ENCODE measurements at places on chromosomes 16 and 17. TPM values are rescaled to one million over a fixed set of nuclear protein-coding genes. Genes with fewer than 3 reads are reported as not detected.

- peaks cover 20% of the 10 kb centered on the region for H3K4me1 ChIP-seq
- no peaks in the 10 kb centered on the region for H3K27me3 ChIP-seq
- DNase-seq, result peak; percentile 25
- peak overlapping the region; percentile 97 for H3K27ac ChIP-seq
These were observed 1.4 kb downstream of the SRSF2 start for GRCh38 chr17:76735586-76736348.

DNA sequence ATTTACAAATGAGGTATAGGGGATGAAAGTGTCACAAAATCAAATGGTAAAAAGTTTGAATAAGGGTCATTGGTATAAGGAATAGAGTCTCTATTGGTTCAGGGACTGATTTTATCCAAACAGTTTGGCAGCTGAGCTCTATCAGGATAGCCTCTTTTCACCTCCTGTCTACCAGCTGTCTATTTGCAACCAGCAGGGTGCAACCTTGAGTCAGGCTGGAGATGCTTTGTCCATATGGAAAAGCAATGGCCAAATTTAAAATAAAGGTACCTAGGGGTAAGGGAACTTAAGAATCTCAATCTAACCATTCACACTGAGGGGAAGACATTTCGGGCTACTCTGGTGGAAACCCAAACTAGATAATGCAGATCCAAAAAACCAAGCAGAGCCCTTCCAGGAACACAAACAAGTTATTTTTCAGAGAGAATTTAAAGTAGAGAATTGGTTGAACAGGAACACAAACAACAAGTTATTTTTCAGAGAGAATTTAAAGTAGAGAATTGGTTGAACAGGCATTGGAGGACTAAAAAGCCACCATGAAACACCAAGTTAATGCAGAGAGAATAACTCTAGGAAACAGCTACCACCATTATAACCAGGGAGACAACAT is 12.6 kb upstream of the CA10 start:
- no peaks in the 10 kb centered on the region for H3K36me3 ChIP-seq
- H3K4me3 ChIP-seq, result no peak overlapping the region
- H3K27me3 ChIP-seq, result peaks cover 54% of the 10 kb centered on the region
- H3K4me1 ChIP-seq, result no peaks in the 10 kb centered on the region
- H3K27ac ChIP-seq, result no peak overlapping the region

GRCh38 chr16:47358816-47359215 is 102.0 kb downstream of the ITFG1 start:
- H3K4me1 ChIP-seq, result peaks cover 11% of the 10 kb centered on the region
- peak; percentile 47 for DNase-seq
- no peak overlapping the region for H3K27ac ChIP-seq
- no peak overlapping the region for H3K4me3 ChIP-seq
- no peaks in the 10 kb centered on the region for H3K27me3 ChIP-seq

DNA sequence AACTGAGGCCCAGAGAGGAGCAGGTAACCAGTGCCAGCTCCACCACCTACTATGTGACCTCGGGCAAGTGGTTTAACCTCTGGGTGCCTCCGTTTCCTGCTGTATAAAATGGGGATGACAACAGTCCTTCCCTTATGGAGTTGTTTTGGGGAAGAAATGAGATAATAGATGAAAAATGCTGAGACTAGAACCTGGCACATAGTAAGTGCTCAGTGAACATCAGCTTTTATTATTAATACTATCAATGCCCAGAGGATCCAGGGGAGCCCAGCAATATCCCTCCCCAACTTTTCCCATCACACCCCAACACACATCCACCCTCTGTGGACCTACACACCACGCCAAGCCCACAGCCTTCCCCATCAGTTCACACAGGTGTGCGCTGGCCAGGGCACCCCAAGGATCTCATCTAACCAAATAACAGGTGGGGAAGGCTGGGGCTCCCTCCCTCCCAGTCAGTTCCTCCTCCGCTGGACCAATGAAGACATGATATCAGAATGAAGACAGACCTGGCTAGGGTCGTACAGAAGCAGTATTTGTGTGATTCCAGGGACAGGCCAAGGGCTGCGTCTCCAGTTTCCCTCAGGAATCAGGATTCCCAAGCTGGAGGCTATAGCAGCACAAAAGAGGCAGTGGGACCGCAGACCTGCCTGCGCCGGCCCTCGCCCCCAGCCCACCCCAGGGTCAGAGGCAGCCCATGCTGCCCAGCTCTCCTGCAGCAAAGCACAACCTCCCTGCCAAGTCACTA is 1.8 kb downstream of the ATP2A3 start:
- peaks cover 12% of the 10 kb centered on the region for H3K27me3 ChIP-seq
- peaks cover 13% of the 10 kb centered on the region for H3K4me1 ChIP-seq
- H3K36me3 ChIP-seq, result no peaks in the 10 kb centered on the region
- no peak overlapping the region for H3K27ac ChIP-seq
- no peak overlapping the region for H3K4me3 ChIP-seq

DNA sequence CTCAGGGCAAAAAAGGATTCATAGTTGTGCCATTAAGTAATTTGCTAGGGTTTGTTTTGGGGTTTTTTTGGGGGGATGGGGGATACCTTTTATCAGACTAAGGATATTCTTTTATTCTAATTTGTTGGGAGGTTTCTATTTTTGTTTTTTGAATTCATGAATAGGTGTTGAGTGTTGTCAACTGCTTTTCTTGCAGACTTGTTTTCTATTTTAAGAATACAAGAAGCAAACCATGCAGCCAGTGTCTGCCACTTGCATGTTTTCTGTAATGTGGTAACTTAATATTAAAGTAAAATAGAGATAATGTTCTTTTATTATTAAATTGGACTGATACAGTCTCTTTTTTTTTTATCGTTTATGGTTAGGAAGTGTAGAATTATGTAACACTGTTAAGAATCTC is 49.5 kb downstream of the NFATC3 start:
- H3K27ac ChIP-seq, result no peak overlapping the region
- H3K36me3 ChIP-seq, result peaks cover 13% of the 10 kb centered on the region
- H3K27me3 ChIP-seq, result no peaks in the 10 kb centered on the region
- H3K4me3 ChIP-seq, result no peak overlapping the region
- peaks cover 19% of the 10 kb centered on the region for H3K4me1 ChIP-seq
- DNase-seq, result no peak

GRCh38 chr17:6104956-6105648 is 34.9 kb downstream of the WSCD1 start:
- no peaks in the 10 kb centered on the region for H3K36me3 ChIP-seq
- H3K4me3 ChIP-seq, result no peak overlapping the region
- H3K4me1 ChIP-seq, result no peaks in the 10 kb centered on the region

DNA sequence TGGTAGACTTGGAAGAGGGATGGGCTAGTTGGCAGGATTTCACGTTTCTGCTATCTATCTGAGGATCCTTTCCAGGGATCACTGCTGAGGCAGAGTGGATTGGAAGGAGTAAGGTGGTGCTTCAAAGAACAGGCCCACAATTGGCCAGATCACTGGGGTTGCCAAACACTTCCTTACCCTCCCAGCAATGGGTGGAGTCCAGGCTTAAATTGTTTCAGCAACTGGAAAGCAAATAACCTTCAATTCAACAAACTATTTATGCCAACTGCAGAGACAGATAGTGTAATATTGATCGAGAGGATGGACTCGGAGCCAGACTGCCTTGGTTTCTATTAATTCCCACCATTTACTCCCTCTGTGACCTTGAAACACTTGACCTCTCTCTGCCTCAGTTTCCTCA is 2.1 kb downstream of the ARRB2 start:
- peak; percentile 15 for DNase-seq
- H3K27me3 ChIP-seq, result no peaks in the 10 kb centered on the region
- peaks cover 6% of the 10 kb centered on the region for H3K4me1 ChIP-seq
- H3K36me3 ChIP-seq, result no peaks in the 10 kb centered on the region
- H3K27ac ChIP-seq, result no peak overlapping the region

DNA sequence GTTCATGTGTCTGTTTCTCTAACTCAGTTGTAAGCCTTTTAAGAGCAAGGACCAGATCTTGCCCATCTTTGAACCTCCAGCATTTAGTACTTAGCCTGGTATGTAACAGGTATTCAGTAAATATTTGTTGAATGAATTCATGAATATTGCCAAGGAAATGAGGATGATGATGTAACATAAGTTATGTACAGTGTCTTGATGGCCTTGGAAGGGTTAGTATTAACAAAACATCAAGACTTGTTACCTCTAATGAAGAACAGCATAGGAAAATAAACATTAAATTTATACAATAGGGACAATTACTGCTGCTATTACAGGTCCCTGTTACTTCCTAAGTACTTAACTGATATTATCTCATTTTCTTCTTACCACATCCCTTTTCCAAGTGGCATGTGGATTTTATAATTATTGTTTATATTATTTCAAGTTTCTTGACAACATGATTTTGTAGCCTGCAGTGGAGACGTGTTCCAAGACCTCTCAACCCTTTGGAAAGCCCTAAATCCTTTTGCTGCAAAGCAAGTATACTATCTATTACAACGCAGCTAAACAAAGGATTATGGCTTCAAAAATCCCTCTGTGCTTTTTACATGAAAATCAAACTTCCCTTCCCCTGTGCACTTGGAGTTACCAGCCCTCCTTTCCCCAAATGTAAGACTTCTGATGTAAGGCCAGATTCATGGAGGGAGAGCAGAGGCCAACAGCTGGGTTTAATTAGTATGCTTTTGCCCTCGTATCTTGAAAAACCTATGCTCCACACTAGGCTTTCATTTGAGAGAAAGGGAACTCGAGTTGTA is 77.4 kb upstream of the SMIM36 start:
- H3K4me1 ChIP-seq, result peaks cover 17% of the 10 kb centered on the region
- H3K27ac ChIP-seq, result peak overlapping the region; percentile 52
- H3K4me3 ChIP-seq, result no peak overlapping the region
- no peak for DNase-seq
- no peaks in the 10 kb centered on the region for H3K27me3 ChIP-seq

- H3K27ac ChIP-seq, result no peak overlapping the region
- DNase-seq, result peak; percentile 68
- no peak overlapping the region for H3K4me3 ChIP-seq
- H3K4me1 ChIP-seq, result peaks cover 21% of the 10 kb centered on the region
- no peaks in the 10 kb centered on the region for H3K27me3 ChIP-seq
These were observed 3.4 kb downstream of the SGCA start for GRCh38 chr17:50169121-50169764.

DNA sequence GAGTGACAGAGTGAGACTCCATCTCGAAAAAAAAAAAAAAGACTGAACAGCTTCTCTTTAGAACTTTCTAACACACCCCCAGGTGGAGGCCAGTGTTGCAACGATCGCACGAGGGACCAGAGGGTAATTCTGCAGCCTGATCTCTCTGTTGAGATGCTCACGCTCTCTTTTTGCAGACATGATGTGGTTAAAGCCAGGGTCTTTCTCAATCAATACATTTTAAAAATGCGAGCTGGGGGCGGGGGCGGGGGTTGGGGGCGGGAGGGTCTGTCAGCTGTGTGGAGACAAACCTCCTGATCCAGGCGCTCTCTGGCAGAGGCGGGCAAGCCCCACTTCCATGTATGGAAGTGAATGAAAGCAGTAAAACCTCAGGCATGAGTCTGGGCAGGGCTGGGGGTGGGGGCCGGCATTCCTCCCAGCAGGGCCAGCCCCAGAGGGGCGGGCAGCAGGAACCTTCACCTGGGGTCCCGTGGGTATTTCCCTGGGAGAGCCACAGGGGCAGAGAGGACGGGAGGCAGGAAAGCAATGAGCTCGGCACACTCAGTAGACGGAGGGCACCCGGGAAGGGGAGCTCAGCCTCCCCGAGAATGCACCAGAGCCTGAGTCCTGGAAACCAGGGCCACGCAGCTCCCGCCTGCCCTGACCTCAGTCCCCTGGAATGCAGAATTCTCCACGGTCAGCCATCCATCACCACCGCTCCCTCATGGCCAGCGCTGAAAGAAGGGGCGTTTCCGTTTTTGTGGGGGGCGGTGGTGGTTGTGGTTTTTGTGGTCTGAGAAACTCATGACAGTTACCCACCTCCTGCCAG is 28.0 kb downstream of the NXN start:
- H3K36me3 ChIP-seq, result peaks cover 13% of the 10 kb centered on the region
- no peaks in the 10 kb centered on the region for H3K27me3 ChIP-seq
- peaks cover 6% of the 10 kb centered on the region for H3K4me1 ChIP-seq
- DNase-seq, result peak; percentile 31
- H3K4me3 ChIP-seq, result peak overlapping the region; percentile 40

DNA sequence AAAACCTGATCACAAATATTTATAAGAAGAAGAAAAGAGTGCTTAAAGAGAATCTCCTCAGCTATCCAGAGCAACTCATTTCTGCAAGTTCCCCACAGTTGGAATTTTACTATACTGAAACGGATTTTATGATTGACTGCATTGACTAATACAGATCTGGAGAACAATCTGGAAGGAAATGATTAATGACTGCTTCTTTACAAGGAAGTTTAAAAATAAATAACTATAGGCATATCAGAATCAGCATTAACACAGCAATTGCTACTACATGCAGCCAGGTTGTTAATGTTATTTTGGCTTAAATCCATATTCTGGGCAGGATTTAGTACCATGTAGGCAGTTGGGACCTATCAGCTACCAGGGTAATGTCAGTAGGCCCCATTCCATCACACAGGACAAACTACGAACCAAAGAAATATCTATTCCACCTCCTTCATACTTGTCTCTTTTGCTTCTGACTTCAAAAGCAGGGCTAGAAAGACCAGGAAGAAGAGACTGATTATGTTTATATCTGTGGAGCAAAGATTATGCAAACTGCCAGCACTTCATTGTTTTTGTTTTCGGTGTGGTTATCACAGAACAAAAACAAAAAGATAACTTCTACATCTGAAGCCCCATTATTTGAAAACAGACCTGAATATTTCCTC is 3.9 kb downstream of the SKAP1 start:
- no peaks in the 10 kb centered on the region for H3K4me1 ChIP-seq
- H3K4me3 ChIP-seq, result no peak overlapping the region
- no peak overlapping the region for H3K27ac ChIP-seq
- H3K27me3 ChIP-seq, result peaks cover 31% of the 10 kb centered on the region

- peak overlapping the region; percentile 94 for H3K27ac ChIP-seq
- H3K4me1 ChIP-seq, result peaks cover 47% of the 10 kb centered on the region
- DNase-seq, result no peak
- H3K36me3 ChIP-seq, result peaks cover 9% of the 10 kb centered on the region
- no peak overlapping the region for H3K4me3 ChIP-seq
- H3K27me3 ChIP-seq, result no peaks in the 10 kb centered on the region
These were observed 280.8 kb upstream of the IRX5 start for GRCh38 chr16:54649876-54650275.

DNA sequence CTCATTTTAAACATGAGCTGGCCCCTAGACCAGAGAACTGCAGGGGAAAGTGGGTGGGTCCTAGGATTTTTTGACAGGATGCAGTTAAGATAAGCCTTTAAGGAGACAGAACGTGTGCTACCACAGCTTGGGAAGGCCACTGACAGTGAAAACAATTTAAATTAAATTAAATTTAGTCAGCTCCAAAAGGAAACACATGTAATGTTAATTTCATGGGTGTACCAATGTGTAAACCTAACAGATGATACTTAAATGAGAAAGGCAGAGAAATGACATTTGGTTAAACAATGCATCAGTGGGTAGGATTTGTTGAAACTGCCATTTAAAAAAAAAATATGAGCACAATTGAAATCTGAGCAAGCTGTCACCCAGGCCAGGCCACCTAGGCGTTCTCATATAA is 250.8 kb downstream of the XYLT1 start:
- no peak overlapping the region for H3K27ac ChIP-seq
- H3K27me3 ChIP-seq, result no peaks in the 10 kb centered on the region
- no peaks in the 10 kb centered on the region for H3K4me1 ChIP-seq

Gene TERB1
- 0.26 TPM for total RNA-seq

Gene NEUROD2
- not detected for total RNA-seq

Gene PRR29
- not detected for total RNA-seq

Gene KRTAP4-4
- total RNA-seq, result not detected

Gene ABCC3
- 293 TPM for total RNA-seq

Gene RCVRN
- total RNA-seq, result not detected

Gene IL34
- not detected for total RNA-seq

Gene CBLN1
- not detected for total RNA-seq

Gene RAMP2
- total RNA-seq, result not detected
